ENCODE measurements at places on chromosomes 12 and 14.

- no peak for DNase-seq
Measured at GRCh38 chr14:105108516-105108864, 43.3 kb upstream of the GPR132 start.

GRCh38 chr14:22185191-22185590 is 403.8 kb downstream of the DAD1 start:
- no peak for DNase-seq

- DNase-seq = no peak
Measured at GRCh38 chr14:37311252-37311651, 113.5 kb downstream of the MIPOL1 start.

DNA sequence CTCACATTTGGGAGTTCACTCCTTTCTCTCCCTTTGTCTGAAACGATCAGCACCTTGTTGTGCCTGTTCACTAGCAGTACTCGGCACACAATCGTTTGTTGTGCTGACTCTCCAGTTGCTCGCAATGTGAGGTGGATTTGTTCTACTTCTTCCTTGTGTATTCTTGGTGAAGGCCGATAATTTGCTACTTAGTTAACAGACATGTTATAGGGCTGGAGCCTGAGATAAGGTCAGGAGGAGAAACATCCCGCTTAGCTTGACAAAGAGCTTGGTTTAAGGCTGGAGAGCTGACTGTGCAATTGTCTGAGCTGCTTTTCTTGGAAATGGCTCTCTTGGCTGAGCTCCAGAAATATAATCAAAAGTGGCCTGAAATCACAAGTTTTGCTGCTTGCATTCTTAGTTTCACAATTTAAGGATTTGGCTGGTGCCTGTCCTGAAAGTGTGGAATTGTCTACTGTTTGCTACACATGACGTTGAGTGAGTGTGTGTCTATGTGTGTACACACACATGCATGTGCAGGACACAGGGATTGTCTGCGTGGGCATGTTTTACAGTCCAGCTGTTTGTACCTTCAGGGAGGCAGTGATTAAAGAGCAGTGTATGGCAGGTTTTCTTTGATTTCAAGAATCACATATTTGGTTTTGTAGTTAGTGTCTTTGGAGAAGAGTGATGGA is 77.7 kb downstream of the ARF6 start:
- no peak for DNase-seq

GRCh38 chr14:68232300-68233055 is 412.9 kb downstream of the RAD51B start:
- no peak for DNase-seq

DNA sequence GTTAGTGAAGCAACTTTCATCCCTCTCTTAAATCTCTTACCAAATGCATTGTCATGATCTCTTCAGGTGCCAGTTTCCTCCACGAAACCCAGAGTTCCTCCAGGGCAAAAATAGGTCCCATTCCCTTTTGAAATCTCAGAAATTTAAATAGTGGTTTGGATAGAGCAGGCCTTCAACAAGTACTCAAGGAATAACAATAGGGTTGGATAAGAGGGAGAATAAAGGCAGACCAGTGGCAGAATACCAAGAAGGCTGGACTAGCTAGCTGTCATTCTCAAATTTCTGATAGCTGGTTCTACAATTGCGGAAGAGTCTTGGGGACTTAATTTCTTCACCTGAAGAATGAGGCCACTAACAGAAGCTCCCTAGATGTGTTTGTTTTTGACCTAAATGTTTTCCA is 62.5 kb downstream of the PKP2 start:
- no peak for DNase-seq

GRCh38 chr14:36271939-36272907 is 48.2 kb downstream of the MBIP start:
- DNase-seq = no peak

DNA sequence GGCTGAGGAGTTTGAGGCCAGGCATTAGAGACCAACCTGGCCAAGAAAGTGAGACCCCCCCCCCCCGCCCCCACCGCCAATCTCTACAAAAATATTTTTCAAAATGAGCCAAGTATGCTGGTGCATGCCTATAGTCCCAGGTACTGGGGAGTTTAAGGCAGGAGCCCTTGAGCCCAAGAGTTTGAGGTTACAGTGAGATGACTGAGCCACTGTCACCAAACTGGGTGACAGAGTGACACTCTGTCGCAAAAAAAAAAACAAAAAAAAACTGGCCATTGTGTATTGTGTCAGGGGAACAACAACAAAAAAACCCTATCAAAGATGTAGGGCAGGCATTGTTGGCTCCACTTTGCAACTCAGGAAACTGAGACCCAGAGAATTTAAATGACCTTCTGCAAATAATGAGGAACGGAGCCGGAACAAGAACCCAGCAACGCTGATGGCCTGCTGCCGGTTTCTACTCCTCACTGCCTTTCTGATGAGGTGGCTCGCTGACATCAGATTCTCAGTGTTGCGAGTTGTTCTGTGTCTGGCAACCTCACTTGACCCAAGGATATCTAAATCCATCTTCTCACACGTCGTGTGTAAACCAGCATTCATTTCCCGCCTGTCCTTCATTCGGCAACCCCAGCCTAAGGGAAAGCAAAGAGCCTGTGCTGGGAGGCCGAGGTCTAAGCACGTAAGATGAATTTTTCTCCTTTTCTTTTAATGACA is 195.2 kb upstream of the CRY1 start:
- no peak for DNase-seq

DNA sequence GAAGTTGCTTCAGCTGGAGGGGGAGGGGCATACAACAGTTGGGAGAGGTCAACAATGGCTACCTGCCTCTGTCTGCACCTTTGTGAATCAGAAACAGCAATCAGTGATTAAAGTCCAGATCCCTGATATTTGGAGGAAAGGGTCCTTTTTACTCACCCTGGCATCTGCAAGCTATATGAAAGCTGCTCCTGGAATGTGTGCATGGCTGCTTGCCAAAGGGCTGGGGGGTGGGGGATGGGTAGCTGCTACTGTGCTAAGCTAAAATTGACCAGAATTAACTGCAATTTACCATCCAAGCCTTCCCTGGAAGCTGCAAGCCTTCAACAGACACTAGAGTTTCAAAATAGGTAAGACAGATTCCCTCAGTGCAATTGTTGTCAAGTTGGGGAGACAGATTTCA is 13.5 kb upstream of the GTF2A1 start:
- DNase-seq = no peak

DNA sequence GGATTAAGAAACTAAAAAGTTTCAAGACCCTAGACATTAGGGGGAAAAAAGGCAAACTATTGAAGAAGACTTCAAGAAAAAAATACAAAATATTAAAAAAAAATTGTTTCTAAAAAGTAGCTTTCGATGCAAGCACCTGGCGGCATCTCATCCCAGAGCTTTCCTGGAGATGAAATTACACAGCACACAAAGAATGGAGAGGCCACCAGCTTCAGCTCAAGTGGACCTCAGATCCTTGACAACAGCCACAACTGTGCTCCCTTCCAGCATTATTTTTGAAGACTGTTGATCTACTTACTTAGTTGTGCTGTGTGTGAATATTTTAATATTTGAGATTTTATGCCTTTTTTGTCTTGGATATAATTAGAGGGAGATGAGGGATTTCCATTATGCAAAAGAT is 479.0 kb downstream of the GLT1D1 start:
- DNase-seq = no peak

GRCh38 chr14:65703521-65703920 is 291.0 kb downstream of the FUT8 start:
- DNase-seq = no peak

DNA sequence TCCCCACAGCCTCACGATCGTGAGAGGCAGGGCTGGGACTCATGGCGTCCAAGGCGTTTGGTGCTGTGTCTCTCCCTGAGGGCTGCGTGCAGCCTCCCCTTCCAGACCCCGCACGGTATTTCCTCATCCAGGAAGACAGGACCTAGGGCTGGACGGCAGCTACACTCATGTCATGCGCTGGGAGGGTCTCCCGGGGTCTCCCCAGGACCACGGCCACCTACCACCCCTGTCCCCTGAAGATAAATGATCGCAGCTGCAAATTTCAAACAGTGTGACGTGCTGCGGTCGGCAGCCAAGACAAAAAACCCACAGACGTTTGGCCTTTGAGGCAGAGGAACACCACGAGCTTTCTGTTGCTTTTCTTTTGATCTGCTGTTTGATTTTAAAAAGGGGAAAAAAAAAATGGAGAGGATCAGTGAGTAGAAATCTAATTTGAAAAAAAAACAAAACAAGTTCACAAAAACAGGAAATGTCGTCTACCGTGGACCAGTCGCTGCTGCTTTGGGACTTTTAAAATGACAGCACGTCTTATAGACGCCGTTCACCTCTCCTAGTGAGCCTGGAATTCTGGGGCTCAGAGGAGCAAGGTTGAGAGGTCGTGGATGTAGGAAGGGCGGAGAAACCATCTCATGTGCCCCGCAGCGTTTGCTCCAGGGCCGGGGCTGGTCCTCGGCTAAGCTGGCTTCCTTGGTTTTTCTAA is 237.6 kb downstream of the SLC41A2 start:
- no peak for DNase-seq

DNA sequence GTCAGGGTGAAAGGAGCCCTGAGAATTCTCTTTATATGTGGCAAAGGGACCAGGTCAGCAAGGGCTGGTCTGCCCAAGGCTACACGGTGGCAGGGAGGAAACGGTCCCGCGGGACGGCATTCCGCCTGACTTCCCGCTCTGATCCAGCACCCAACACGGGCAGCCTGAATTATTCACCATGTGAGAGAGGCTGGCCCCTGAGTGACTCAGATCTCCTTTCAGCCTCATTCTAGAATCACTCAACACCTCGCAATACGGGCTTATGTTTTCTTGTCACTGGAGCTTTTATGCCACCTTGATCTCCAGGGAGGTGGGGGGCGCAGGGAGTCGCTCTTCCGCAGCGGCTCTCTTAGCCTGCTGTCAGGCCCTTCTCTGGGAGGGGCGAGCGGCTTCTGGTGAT is 8.5 kb downstream of the LRTM2 start:
- DNase-seq = no peak

DNA sequence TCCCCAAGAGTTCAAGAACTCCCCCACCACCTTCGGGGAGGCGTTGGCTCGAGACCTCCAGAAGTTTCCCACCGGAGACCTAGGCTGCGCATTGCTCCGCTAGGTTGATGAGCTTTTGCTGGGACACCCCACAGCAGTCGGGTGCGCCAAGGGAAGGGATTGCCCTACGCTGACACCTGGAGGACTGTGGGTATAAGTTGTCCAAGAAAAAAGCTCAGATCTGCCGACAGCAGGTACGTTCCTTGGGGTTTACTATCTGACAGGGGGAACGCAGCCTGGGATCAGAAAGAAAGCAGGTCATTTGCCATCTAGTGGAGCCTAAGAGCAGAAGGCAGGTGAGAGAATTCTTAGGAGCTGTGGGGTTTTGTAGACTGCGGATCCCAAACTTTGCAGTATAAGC is 98.8 kb downstream of the FRMD6 start:
- no peak for DNase-seq

GRCh38 chr12:107624493-107624892 is 61.1 kb upstream of the PWP1 start:
- DNase-seq = no peak

DNA sequence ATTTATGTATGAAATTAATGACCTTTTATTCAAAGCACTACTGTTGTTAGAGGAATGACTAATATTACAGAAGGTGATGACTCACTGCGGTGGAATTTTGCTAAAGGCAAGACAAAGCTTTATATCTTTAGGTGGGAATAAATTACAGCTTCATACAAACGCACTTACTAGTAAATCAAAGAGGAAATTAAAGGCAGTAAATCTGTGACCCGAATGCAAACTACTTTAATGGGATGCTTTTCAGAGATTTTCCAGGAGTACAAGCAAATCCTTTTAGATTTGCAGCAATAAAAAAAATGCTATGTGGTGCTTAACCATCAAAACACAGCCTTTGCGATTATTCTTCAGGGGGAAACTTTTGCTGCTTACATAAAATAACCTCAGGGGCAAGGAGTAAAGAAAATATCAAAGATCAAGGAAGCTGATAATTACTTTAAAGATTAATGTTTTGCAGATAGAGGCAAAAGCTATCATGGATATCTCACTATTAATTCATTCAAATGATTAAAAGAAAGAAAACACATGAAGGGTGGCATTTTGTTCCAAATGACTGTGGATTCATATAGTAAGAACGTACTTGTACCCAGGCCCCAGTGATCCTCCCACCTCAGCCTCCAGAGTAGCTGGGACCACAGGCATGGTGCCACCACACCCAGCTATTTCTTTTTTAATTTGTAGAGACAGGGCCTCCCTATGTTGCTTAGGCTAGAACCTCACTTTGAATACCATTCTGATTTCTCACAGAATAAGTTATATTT is 98.9 kb downstream of the DENND5B start:
- no peak for DNase-seq

DNA sequence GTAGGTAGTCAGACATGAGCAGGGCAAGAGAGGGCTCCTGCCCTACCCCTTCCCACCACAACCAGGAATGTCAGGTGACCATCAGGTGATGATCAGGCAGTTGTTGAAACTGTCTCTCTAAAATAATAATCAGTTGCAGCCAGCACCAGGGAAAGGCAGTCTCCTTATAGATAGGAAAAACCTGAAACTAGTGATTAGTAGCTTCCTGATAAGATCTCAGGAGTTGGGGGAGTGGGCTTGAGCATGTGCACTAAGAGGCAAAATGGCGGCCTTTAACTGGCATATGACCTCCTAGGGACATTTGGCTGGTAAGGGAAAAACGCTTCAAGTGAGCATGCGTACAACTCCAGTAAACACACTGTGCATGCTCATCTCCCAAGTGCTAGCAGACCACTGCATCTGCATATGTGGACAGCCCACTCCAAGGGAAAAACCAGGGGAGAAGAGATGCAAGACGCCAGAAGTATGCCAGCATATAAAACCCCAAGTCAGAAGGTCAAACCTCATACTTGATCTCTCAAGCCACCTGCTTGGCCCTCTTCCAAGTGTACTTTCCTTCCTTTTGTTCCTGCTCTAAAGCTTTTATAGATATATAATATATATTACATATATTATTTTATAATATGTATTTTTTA is 37.1 kb downstream of the TGFB3 start:
- DNase-seq = no peak

GRCh38 chr14:102043251-102044025 is 43.4 kb downstream of the HSP90AA1 start:
- DNase-seq = no peak

- DNase-seq = no peak
Measured at GRCh38 chr12:44874981-44875416, 1.1 kb downstream of the NELL2 start.

- no peak for DNase-seq
Measured at GRCh38 chr12:60872219-60872618, 1276.4 kb downstream of the SLC16A7 start.

GRCh38 chr14:53391156-53391555 is 238.0 kb upstream of the DDHD1 start:
- DNase-seq = no peak

DNA sequence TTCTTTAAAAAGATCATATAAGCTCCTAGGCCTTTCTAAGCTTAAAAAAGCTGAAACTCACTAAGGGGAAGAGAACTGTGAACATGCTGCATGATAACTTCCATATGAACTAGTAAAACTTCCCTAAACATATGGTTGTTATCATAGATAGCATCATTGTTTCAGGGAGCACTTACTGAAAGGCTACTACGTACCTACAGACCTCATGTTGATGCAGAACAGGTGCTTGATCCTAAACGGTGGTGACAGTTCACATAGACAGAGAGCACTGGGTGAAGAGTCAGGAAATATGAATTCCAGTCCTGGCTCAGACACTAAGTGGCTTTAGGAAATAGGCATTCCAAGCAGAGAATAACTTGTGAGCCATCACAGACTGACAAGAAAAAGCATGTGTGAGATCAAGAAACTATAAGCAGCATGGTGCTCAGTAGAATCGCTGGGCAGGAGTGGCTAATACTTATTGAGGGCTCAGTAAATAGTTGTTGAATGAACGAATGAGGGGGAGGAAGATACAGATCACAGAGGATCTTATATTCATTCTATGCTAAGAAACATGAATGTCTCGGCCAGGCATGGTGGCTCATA is 78.4 kb upstream of the NUDT4 start:
- DNase-seq = no peak

- DNase-seq = no peak
Measured at GRCh38 chr12:56334490-56334793, 642 bp upstream of the PAN2 start.

Data from esophagus squamous epithelium (tissue), 5 donors.